ENCODE measurements at places on chromosomes 12 and 14.
A peak's percentile ranks its signal among the peaks of the same experiment; 100 is the strongest.

DNA sequence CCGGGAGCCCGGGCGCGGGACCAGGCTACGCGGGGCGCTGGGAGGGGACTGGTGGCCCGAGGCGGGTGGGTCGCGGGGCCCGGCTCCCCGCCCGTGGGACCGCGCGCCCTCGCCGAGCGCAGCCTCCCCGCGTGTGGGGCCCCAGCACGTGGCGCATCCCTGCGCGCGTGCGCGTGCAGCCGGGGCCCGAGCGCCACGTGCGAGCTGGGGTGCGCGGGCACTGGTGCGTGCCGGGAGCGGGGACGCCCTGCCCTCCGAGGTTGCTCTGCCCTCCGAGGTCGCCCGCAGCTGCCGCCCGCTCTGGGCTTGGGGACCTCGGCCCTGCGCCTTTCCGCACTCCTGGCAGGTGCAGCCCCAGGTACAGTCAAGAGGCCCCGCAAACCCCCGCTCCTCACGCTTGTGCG lies 365 bp upstream of the CCDC88C start:
- DNase-seq: no peak

- no peak for DNase-seq
These were observed 74.7 kb downstream of the NOC4L start for GRCh38 chr12:132218915-132219314.

GRCh38 chr12:8069582-8069981 lies 3.4 kb upstream of the C3AR1 start:
- DNase-seq: no peak

- peak; percentile 96 for DNase-seq
These were observed 10.6 kb upstream of the MAP4K5 start for GRCh38 chr14:50542941-50543418.

- DNase-seq: peak; percentile 77
These were observed 211.5 kb downstream of the CHST11 start for GRCh38 chr12:104668274-104668718.

- no peak for DNase-seq
These were observed 151.1 kb downstream of the CEP83 start for GRCh38 chr12:94308612-94309011.

DNA sequence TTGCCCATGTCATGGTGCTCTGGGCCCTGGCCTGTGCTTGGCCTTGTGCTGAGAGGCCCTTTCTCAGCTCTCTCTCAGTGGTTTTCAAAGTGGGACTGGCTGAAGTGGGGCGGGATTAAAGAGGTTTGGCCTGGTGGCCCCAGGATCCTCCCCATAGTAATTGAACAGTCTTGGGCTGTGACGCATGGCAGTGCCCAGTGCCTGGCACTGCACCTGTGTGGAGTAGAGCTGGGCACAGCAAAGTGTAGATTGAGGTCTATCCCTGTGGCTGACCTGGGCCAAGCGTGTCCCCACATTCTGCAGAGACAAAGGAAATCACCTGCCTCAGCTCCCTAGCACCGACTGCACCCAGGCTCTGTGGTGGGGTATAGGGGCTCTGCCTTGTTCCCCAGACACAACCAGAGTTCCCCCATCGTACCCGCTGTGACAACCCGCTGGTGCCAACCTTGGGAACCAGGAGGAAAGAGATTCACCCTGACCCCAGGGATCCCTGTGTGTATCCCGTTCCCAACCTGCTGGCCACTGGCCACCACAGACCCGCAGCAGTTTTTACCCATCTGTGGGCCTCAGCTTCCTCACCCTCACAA lies 9.9 kb upstream of the CYP46A1 start:
- no peak for DNase-seq

DNA sequence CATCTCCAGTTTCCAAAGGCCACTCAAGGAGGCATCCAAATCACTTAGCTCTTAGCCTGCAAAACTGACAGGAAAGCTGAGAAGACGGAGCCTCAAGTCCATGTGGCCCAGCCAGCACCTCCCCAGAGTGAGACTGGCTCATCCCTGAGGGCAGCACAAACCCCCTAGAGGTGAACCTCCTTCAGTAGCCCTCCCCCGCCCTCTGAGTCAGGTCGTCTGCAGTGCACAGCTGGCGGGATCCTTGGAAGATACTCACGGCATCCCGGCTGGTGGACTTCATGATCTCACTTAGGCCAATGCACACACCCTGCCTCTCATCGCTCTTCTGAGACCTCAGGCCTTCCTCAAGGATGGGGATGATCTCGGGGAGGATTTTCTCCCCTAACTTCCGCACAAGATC lies 24.1 kb upstream of the RAB35 start:
- no peak for DNase-seq

GRCh38 chr12:95303476-95303875 lies 85.9 kb downstream of the VEZT start:
- DNase-seq: no peak

DNA sequence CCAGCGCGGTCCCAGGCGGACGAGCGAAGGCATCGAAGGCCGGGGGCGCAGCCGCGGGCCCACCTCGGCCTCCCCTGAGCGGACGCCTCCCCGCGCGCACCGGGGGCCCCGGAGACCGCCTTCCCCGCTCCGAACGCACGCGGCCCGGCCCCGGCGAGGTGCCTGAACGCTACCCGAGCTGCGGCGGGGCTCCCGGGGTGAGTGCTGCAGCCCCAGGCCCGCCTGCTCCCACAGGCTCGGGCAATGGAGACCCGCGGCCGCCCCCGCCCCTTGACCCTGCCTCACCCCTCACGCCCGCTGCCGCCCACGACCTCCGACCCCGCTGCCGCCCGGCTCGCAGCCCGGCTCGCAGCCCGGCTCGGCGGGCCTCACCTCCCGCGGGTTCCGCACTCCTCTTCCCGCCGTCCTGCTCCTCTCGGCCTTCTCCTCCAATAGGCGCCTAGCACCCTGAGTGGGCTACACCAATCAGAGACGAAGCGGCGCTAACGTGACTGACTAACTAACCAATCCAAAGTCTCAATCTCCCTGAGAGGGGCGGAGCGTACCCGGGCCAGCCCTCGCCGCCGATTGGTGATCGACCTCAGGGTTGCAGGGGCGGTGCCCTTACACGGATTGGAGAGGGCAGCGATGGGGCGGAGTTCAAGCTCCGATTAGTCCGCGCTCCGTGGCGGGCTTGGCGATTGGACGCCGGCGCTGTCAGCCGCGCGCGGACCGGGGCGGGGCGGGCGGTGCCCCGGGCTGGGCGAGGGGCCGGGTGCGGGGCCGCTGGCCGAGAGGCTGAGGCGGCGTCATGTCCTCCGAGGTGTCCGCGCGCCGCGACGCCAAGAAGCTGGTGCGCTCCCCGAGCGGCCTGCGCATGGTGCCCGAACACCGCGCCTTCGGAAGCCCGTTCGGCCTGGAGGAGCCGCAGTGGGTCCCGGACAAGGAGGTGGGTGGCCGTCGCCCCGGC lies at the start of the genes XRCC3 and ZFYVE21:
Gene XRCC3 (minus strand): TSS at position 400 of the 949 bp plus-strand sequence. CDS start 4,364 bp downstream, outside the sequence.
Gene ZFYVE21 (plus strand): TSS at position 759 of the 949 bp plus-strand sequence. CDS start 32 bp downstream, at position 791.
- DNase-seq: peak; percentile 93

- DNase-seq: no peak
These were observed 45.9 kb downstream of the AEBP2 start for GRCh38 chr12:19485240-19485639.
